GM13976 (cell line): ENCODE measurements at places on chromosomes 7 and 10.

GRCh38 chr10:70135684-70136083 lies 3.1 kb upstream of the AIFM2 start:
- no peak for DNase-seq

GRCh38 chr10:30542001-30542894 lies 87.3 kb downstream of the LYZL2 start:
- peak; percentile 38 for DNase-seq

- peak; percentile 85 for DNase-seq
Observed at GRCh38 chr7:2886900-2887299, 42.8 kb upstream of the GNA12 start.

- DNase-seq, result no peak
Observed at GRCh38 chr10:114815791-114816190, 5.8 kb upstream of the FHIP2A start.

DNA sequence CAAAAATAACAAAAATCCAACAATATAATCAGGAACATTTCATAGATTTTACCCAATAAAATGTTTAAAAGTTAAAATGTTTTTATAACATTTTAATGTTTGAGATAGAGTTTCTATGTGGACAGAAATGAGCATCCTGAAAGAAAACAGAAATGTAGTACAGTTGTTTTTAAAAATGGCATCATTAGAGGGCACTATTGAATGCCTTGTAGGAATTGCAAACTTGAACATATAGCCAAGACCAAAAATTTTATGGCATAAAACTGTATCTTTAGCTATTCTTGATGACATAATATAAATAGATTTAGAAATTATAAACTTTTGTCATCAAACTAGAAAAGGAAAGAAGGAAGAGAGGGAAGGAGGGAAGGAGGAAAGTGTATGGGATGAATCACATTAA lies 1372.7 kb downstream of the GATA3 start:
- no peak for DNase-seq

- DNase-seq, result no peak
Observed at GRCh38 chr10:11853468-11853867, 30.3 kb downstream of the PROSER2 start.

- no peak for DNase-seq
Observed at GRCh38 chr7:108137040-108137439, 6.9 kb upstream of the LAMB4 start.

DNA sequence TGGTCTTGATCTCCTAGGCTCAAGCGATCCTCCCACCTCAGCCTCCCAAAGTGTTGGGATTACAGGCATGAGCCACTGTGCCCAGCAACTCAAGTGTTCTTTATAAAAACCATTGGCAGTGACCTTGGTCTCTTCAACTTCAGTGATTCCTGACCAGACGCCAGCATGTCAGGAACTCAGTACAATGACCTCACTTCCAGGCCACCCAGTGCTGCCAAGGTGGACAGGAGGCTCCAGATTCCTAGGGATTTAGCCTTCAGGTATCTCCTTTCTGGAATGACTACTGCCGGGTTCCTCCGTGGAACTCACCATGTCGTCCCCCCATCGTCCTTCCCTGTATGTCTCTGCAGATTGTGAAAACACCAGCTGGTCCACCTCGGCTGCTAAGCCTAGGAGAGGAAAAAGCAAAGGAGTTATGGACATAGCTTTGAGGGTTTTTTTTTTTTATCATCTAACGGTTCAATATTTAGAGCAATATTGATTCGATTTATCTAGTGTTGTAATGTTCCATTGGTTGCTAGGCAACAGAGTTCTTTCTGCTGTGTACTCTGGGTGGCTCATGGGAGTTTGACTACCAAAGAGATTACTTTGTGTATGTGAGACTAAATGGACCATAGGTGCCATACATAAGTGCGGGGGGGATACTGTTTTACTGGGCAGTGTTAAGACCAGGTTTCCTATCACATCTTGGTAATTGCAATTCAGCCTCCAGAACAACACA lies 425.8 kb upstream of the AUTS2 start:
- DNase-seq, result no peak

DNA sequence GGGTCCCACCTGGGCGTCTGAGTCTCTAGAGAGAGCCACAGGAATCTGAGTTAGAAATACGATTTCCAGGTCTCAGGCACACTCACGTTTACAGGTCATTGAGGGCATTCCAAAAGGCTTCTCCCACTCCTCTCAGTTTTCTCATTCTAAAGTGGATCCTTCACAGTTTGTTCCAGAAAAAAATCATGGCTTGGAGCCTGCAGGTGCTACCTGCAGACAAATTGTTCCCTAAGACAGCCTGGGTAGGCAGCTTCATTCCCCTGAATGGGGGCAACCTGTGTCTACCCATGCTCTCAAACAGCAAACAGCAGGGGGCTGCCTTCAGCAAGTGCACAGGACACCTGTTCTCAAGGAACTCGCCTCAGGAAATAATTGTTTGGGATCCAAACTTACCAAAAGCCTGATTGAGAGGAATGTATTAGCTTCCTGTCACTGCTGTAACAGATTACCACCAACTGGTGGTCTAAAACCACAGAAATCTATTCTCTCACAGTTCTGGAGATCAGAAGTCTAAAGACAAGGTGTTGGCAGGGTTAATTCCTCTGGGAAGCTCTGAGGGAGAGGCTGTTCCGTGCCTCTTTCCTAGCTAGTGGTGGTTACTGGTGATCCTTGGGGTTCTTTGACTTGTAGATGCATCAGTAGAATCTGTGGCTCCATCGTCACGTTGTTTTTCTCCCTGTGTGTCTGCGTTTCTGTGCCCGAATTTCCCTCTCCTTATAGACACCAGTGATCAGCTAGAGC lies 117.2 kb downstream of the RAB11FIP2 start:
- no peak for DNase-seq

GRCh38 chr10:127157506-127158200 lies 38.7 kb downstream of the INSYN2A start:
- DNase-seq, result no peak

DNA sequence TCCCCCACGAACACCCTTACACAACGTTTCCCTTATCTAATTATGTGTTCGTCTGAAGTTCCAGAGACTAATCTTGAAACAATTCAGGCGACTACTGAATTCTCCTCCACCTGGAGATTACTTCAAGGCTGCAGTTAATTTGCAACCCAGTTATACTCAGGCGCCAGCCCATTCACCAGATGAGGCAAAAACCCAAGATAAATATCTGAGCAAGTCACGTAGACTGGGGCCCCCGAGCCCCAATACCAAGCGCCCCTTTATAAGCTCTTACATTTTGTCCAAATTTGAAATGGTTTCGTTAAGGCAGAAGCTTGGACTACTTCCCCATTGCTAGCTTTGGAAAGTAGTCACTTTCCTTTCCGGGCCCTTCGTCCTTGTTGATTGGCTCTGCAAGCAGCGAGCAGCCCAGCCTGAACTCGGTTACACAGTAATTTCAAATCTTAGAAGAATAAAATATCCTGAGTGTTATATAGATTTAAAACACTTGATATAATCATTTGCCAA lies 1.2 kb downstream of the TPK1 start:
- DNase-seq, result peak; percentile 61

DNA sequence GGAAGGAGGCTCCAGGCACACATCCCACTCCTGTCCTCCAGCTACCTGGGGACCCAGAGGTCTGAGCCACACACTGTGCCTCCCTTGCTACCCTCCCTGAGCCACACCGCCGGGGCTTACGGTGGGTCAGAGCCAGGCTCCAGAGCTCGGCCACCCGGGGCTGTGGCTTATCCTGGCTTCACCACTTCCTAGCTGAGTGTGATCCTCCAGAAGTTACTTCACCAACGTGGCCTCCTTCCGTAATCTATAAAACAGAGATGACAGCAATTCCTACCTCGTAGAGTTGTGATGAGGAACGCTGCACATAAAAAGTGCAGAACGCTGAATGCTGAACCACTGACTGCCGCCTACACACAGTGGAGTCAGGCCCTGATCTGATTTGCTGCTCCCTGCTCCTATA lies 285.0 kb downstream of the PRPF18 start:
- no peak for DNase-seq

GRCh38 chr7:74284781-74285259 lies 4.4 kb upstream of the CLIP2 start:
- DNase-seq, result peak; percentile 72

DNA sequence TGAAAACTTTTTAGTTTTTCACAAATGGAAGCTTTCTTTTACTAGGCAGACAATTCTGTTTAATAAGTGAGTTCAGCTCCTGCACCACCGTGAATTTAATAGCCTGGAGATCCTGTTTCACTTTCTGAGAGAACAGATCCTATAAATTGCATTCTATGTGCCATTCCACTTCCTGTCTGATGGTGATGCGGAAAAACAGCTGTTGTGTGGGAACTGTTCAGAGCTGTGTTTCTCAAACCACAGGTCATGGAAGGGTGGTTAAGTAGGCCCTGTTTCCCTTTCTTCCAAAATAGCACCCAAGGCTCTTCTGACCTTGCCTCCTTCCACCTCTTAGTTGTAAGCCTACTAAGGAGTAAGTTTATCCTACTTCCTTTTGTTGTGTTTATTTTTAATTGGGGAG lies 97.2 kb upstream of the DKK1 start:
- DNase-seq, result no peak

DNA sequence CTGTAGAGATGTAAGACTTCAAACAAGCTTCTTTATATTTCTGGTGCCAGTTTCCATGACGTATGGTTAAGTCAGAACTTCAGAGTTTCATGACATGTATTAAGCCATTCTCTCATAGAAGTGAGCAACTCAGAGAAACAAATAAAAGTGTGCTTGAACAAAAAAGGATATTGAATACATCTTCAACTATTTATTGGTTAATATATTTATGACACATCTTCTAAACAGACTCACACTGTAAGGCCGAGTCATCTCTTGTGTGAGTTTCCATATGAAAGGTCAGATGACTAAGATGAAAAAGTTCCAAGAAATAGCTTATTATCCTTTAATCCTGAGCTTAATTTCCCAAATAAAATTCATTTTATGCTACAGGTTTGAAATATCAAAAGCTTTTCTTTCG lies 105.5 kb upstream of the CSTF2T start:
- DNase-seq, result no peak

DNA sequence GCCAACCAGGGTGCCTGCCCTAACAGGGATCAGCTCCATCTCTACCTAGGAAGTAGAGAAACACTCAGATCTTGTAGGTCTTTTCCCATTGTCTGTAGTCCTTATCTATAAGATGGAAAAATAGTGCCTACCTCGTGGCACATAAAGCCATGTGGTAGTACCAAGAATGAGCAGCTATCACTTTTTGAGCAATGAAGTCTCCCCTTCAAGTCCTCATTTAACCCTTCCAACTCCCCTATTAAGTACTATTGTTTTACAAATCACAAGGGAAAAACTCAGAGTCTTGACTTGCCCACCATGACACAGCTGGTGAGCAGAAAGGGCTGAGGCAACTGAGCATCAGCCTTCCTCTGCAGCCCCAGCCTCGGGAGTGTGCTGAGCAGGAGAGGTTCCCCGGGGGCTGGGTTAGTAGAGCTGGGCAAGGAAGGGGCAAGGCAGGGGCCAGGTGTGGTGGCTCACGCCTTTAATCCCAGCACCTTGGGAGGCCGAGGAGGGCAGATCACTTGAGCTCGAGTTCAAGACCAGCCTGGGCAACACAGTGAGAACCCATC lies 3.3 kb downstream of the FRAT2 start:
- DNase-seq, result no peak

- no peak for DNase-seq
Observed at GRCh38 chr7:156947120-156947843, 2.2 kb upstream of the NOM1 start.
